ENCODE measurements at places on chromosomes 4 and X.

DNA sequence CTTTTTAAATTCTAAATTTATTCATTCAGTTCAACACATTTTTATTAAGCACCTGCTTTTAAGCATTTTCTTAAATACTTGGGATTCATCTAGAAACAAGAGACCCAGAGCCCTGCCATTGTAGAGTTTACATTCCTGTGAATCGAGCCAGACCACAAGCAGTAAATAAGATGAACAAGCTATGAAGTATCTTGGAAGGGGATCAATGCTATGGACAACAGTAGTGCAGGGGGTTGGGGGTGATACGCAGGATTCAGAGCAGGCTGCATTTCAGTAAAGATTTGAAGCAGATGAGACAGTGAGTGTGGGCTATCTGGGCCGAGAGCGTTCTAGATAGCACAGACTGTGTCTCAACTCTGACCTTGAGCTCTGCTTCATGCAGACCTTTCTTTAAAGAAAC is 35.1 kb downstream of the CLDN22 start:
- DNase-seq = no peak

DNA sequence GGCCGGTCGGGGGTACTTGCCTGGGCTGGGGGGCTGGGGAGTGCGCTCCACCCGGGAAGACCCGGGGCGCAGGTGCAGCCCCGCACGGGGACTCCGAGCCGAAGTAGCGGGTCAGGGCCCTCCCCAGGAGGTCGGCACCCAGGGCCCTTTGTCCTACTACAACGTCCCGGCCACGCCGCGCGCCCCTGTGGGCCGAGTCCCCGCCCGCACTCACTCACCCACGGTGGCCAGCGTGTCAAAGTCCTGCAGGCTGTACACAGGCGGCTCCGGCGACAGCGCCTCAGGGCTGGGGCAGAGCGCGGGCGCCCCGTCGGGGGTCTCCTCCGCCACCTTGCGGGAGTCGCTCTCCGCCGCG is 602 bp downstream of the PRKX start:
- peak; percentile 39 for DNase-seq

- DNase-seq = no peak
Observed at GRCh38 chr4:54819034-54819433, 161.3 kb downstream of the KIT start.

DNA sequence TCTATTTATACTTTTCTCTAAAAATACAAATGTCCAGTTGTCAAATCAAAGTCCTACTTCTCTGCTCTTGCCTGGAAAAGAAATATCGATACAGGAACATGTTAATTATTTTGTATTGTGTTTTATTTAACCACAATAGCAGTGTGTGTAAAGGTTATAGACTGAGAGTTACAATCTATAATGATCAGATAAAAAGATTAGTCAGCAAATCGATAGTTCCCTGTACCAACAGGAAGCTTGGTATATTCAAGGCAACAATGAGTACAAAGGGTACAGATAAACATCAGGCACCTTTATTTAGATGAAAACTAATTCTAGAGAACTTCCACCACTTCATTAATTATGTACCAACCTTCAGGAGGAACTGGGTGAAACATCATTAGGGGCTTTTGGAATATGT is 469.5 kb downstream of the GBA3 start:
- DNase-seq = no peak

DNA sequence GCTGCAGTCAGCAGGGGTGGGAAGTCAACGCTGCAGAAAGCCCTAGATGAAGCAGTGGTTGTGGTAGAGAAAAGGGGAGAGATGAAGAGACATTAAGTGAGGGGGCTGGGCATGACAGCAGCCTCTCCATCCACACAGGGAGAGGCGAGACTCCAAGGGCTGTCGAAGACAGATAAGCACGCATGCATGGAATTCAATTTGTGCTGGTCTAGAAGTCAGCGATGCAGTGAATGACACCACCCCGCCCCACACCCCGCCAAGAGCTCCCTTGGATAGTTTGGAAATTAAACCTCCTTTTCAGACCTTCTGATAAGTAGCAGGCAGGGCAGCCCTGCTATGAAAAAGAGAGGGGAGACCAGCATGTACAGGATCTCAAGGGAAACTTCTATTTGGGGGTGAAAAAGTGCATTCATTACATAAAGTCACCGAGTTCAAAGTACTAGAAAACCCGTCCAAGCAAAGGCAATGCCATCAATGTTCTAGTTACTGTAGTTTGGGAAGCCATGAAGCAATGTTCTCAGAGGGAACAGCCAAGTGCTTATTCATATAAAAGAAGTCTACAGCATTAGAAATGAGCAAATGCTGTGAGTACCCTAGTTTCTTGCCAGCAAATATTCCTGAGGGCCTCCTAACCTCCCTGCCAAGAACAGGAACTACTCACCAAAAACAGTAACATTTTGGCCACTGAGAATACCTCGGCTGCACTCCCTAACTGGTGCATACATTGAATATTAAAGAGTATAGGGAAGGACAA is 152.3 kb upstream of the ANXA10 start:
- DNase-seq = no peak

GRCh38 chrX:119726900-119727555 is 31.4 kb upstream of the SOWAHD start:
- DNase-seq = no peak

DNA sequence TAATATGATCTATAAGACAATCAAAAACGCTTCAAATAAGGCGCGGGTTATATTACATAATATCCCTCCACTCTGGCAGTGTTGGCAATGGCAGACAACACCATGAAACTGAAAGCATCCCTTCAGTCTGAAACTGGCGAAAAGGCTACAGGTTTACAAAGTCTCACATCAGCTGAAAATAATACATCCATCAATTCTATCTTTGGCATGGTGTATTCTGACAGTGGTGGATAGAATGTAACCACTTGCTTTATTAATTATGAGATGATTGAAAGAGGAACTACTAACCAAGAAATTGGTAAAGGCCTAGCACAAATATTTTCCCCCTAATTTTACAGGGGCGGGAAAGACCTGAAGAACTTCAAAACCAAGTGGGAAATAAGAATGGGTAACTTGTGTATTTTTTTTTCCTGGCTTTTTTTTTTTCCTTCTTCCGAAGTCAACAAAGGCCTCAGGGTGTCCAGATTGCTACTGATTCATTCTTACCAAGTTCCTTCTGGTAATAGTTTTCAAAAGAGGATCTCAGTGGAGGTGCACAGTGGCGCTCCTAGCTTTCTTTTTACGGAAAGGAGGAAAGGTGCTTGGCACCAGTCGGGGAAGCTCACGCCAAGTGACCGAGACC is 728 bp downstream of the UBA6 start:
- peak; percentile 65 for DNase-seq

DNA sequence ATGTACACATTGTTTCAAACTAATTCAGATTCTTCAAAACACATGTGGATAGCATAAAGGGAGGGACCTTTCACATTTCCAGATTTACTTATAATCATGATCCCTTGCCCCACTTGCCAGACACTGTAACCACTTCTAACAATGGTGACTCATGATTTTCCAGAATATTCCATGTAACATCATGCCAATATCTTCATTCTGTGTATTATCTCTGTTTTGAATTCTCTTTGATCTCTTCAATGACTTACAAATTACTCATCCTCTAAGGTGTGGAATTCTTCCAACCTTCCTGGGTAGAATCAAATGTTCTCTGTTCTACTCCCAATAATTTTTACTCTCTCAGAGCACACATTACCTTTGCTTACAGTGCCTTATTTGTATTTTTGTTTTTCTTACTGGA is 517.1 kb downstream of the PCDH7 start:
- no peak for DNase-seq

- DNase-seq = no peak
Observed at GRCh38 chr4:85805891-85806290, 330.9 kb downstream of the ARHGAP24 start.

- no peak for DNase-seq
Observed at GRCh38 chr4:151728679-151729078, 32.1 kb downstream of the GATB start.

GRCh38 chrX:700936-701335 is 70.3 kb downstream of the SHOX start:
- no peak for DNase-seq

DNA sequence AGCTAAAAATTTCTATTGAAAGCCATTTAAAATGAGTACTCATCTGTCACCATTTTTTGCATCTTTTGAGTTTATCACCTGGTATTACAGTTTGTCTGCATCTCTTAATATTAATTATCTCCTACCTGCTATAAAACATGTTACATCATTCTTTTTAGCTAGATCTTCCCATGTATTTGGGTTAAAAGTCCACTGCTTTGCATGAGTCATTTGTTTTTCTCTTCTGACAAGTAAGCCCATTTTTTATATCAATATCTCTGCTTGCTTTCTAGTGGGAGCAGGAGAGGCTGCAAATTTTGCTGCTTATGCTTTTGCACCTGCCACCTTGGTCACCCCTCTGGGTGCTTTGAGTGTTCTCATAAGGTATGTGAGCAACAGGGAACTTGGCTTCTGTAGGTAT is 16.1 kb downstream of the NIPAL1 start:
- no peak for DNase-seq

GRCh38 chrX:56788229-56788628 is 59.2 kb downstream of the NBDY start:
- no peak for DNase-seq

GRCh38 chr4:53161787-53162433 is 204.0 kb downstream of the SCFD2 start:
- DNase-seq = no peak

GRCh38 chr4:112766422-112766821 is 129.5 kb downstream of the LARP7 start:
- peak; percentile 83 for DNase-seq

- DNase-seq = no peak
Observed at GRCh38 chr4:51918251-51918650, 75.3 kb downstream of the DCUN1D4 start.

- DNase-seq = no peak
Observed at GRCh38 chrX:19849464-19850080, 37.8 kb downstream of the SH3KBP1 start.

DNA sequence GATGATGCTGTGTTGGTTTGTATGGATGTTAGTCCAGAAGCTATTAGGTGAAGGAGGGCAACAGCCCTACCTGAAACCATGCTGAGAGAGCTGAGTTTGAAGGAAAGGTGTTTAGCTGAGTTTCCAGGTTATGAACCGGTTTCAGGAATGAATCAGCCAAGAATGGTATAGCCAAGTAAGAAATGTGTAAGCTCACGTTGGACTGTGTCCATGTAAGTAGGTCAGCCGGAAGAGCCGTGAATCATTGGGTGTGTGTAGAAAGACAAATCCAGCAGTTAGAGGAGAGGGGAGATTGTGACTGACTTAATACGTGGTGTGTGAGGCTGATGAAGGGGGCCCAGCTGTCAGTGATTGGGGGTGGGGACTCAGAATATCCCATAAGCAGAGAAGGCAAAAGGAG is 77.2 kb upstream of the SPIN4 start:
- DNase-seq = no peak

- DNase-seq = no peak
Observed at GRCh38 chr4:140153419-140153717, 616 bp downstream of the MAML3 start.

- no peak for DNase-seq
Observed at GRCh38 chrX:141220342-141221008, 21.8 kb downstream of the SPANXC start.

DNA sequence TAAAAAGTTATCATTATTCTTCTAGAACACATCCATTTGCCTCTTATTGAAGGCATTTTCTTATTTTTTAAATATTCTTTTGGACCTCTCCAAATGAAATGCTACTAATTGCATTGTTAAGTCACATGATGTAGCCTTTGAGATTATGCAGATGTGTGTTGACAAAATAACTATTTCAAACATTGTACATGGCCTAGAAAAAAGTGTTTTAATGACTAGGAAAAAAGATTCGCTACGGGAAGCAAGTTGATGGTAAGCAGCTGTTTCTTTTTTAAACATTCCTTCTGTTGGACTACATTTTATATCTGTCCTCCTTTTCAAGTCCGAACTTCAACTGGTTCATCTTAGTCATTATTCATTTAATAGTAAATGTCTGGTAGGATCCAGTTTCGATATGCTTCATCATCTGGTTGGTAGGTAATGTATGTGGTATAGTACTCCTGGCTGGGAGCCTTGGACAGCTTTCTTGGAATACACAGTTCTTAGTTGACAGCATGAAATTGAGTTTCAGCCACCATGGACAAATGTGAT is 34.3 kb upstream of the GUCY1A1 start:
- DNase-seq = no peak

DNA sequence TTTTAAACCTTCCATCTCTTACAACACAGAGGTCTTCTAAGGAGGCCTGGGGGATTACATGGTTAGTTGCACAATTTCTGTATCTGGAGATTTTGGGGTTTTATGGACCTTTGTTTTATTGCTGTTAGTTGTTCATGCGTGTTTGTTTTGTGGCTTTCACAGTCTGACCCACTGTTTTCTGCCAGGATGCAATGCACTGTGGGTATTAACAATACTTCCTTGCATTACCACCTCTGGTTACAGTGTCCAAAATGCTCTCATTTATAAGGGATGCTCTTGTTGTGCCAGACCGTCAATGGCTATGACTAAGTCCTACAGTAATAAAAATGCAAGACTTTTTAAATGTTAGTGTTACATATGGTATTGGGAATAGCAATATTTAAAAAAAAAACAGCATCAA is 730.2 kb downstream of the KCTD8 start:
- no peak for DNase-seq

DNA sequence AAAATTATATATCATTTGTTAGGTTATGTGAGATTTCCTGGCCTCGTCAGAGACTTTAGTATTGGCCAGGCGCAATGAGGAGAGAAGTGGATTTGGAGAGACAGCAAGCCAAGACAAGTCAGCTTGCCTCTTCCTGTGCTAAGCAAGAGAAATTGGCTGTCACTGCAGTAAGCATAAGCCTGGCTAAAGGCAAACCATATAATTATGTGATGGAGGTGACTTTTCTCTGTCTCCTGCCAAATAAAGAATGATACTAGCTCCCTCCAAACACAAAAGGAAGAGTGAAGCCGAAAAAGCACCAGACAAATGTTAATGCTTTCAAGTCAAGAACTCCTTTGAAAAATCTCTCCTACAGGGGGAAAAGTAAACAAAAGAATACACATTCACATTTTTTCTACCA is 2246.0 kb downstream of the ARAP2 start:
- no peak for DNase-seq
